NCI-H1930 (cell line): ENCODE measurements at places on chromosomes 3 and 15.

- no peak for DNase-seq
Measured at GRCh38 chr3:111547631-111548030, 5.6 kb downstream of the CD96 start.

DNA sequence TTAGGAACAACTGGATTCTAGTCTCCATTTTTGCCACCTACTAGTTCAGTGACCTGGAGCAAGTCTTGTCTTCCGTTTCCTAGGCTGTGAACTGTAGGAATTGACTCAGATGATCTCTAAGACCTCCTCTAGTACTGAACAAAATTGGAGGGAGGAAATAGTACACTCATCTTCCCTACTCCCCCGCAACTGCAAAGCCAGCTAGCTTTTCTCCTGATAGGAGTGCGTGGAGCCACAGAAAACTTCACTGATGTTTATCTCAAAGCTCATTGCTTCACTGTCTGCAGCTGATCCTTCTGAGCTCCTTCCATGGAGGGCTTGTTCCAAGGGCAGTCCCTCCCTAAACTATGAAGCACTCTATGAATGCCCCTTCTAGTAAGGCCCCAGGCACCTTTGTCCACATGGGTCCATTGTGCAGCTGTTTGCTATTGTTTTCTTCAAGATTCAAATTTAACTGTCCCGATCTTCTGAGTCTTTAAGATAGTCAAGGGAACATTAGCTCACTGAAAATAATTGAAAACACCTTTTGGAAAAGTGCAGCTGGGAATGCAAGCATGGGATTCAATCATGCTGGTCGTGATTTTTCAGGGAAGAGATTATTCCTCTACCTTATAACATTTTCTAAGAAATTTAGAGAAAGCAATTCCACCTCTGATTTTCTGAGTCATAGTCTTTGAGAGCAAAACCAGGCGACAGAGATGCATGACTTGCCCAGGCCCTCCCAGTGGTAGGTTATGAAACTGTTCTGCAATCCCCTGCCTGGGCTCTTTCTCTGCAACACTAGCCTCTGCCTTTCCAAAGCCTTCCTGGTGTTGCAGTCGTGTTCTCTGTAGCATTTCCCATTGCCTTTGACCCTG lies 24.3 kb downstream of the FILIP1L start:
- no peak for DNase-seq

GRCh38 chr3:67064105-67064504 lies 66.0 kb downstream of the KBTBD8 start:
- no peak for DNase-seq

DNA sequence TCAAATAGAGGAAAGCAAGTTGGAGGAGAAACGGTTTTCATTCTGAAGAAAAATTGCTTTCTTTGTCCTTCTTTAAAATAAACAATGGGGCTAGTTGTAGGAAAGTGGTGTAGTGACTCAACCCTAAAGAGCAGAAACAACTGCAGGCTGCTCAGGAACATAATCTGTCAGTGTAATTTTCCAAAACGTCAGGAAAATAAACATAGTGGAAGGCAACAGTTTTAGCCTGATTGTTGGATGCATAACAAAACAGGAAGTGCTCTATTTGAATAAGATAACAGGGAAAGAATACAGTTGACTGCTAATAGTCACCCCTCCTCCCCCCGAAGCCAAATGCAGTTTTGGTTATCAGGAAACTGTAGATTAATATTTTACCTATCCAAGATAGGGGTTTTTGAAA lies 167.6 kb downstream of the ECT2 start:
- DNase-seq, result peak; percentile 56
